ENCODE measurements at places on chromosomes 13 and 19. TPM values are rescaled to one million over a fixed set of nuclear protein-coding genes. Genes with fewer than 3 reads are reported as not detected.
A peak's percentile ranks its signal among the peaks of the same experiment; 100 is the strongest.

GRCh38 chr19:50239921-50240590 lies 36.6 kb downstream of the MYH14 start:
- DNase-seq, result no peak

DNA sequence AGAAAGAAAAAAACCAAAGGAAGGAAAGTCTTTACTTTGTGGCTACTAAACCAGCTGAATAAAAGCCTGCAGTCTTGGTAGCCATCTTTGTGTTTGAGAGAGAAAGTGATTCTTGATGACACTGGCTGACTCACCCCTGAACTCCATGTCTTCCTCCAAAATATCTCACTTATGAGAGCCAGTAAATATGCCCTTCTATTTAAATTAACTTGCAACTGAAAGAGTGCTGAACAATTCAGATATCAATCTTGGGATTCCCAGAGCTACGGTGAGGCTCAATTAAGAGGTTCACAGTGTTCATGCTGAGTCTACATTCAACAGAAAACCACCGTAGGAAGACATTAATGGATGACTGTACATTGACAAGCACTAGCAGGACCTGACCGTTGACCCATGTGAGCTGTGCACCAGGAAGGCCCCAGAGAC lies 57.9 kb downstream of the KCTD12 start:
- no peak for DNase-seq

DNA sequence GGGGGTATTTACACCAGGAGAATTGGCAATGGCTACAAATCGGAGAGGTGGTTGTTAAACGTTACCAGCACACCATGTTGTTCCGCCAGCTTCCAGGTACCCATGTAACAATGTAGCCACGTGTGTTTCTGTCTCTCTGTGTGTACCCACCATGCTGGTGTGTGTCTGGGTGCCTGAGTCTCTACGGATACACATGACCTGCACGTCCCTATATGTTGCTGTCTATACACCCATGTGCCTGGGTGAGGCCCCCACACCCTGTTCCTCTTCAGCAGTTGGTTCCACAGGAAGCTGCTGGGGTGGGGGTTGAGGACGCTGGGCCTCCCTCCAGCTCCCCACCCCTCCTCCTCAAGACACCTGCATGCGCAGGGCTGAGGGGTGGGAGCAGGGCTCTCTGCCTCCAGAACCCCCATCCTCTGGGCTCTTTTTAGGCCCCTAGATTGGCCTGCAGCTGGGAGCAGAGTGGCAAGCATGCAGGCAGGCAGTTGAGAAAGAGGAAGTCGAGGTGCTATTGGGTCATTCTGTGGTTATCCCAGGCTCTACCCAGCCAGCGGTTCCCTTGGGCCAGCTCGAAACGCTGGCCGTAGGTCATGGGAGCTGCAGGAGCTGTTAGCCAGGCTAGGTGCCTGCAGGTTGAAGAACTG lies at the start of gene ARHGEF18:
ARHGEF18 (plus strand) TSS at position 351 of the 644 bp plus-strand sequence. CDS start 13,954 bp downstream, outside the sequence.
- no peak for DNase-seq

GRCh38 chr13:50998326-50998725 lies 88.7 kb downstream of the RNASEH2B start:
- no peak for DNase-seq

Gene ZNF91
- total RNA-seq, result 13.4 TPM

DNA sequence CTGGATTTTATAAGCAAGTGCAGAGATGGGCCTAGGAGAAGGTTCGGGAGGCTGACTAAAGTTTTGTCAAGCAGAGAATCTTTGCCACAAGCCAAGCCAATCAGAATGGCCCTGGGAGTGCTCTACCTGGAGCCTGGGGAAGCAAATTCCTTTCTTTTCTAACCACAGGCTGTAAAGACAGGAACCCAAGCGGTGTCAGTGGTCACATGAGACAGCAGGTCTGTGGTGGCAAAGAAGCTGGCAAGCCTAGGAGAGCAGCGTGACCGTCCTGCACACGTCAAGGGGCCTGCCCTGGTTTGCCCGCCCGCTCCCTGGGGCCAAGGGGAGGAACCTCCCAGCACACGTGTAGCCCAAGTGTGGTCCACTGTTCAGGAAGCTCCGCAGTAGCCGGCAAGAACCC lies 90.8 kb downstream of the IPO5 start:
- no peak for DNase-seq

DNA sequence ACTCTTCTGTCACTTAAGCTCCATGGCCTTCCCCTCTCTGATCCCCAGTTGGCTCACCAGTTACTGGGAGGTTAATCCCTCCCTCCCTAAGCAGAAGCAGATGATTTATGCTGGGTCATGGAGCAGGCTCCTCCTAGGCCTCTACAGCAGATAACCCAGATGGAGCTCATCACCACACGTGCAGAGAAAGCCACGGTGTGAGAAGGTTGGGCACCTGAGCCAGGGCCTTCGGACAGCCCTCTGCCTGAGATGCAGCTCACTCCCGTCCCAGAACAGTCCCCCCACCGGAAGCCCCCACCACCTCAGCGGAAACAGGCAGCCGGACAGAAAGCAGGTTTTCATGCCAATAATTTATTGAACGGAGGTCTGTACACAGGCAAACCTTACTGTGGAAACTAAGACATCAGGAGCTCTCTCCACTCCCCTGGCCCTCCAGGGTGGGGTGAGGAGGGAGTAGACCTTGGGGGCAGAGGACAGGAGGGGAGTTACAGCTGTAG lies 9.8 kb downstream of the ZNF526 start:
- no peak for DNase-seq

Gene FFAR2
- total RNA-seq, result not detected

Gene ZNF571
- 4.4 TPM for total RNA-seq

Gene ZNF382
- 5.9 TPM for total RNA-seq

Gene KIRREL2
- total RNA-seq, result not detected

GRCh38 chr13:84873951-84874350 lies 925.3 kb downstream of the SLITRK6 start:
- no peak for DNase-seq

DNA sequence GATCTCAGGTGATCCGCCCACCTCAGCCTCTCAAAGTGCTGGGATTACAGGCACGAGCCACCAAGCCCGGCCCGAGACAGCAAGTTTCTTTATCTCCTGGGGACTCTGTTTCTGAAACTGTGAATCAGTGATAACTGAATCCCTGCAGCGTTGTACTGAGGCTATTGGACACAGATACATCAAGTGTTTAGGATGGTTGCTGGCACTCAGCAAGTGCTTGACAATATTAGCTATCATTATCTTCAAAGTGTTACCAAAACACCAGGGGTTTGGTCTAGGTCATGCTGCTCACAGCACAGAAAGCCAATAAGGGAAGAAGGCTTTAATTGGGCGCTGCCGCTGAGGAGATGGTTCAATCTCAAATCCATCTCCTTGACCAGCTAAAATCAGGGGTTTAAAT lies 20.5 kb upstream of the PNMA8C start:
- no peak for DNase-seq

DNA sequence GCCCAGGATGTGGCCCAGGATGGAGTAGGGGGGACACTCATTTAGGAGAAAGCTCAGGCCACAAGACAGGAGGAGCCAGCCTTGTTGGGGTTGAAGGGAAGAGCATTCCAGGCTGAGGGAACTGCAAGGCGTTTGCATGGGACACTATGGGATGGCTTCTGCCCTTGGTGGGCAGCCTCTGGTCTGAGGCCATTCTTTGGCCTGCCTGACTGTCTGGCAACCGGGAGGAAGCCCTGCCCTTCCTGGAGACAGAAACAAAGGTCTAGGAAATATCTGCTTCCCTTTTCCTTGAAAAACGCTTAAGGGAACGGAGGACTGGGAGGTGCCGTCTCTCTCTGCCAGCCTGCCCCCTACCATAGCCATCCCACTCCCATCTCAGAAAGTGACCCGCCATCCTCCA lies 2.8 kb upstream of the ICAM1 start:
- DNase-seq, result peak; percentile 77

DNA sequence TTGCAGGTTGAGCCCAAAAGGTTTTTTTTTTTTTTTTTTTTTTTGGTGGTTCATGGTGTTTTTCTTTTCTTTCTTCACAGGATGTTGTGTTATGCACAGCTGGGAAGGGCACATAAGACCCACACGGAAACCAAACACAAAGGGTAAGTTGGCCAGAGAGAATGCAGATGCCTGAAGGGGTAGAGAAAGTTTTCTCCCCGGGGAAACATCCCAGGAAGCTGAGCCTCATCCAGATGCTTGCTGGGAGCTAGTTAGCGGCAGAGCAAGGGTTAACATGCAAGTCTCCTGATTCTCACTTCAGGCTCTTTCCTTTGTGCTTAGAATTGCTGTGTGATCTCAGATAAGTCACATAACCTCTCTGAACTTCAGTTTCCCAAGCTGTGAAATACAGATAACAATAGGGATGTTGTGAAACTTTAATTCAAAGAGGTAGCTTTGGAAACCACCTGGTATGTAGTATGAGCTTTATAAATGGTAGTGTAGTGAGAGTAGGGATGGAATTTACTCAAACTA lies 3.1 kb downstream of the ADGRE1 start:
- DNase-seq, result no peak

Gene CRLF1
- total RNA-seq, result not detected

Data from dermis blood vessel endothelial cell (primary cell).